T-helper 17 cell (primary cell): ENCODE measurements at places on chromosomes 2 and 18.
A peak's percentile ranks its signal among the peaks of the same experiment; 100 is the strongest.

DNA sequence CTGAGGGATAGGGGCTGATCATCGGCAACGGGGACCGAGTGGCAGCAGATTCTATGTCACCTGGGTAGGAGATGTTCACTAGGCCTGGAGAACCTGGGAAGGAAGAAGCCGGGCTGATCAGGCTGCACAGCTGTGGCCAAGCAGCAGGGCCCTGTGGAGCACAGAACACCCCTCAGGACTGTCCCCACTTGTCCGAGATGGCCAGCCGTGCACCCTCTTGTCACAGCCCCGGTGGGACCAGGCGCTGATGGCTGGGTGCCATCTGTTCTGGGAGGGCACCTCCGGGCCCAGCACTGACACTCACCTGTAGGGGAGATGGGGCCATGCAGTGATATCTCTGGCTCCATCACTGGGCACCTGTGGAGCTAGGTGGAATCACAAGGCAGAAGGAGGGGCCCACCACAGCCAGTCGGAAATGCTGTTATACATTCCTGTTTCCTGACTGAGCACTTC lies 217.9 kb upstream of the RAB6C start:
- H3K36me3 ChIP-seq = no peaks in the 10 kb centered on the region
- no peak overlapping the region for H3K4me3 ChIP-seq
- no peak for DNase-seq
- no peaks in the 10 kb centered on the region for H3K4me1 ChIP-seq

GRCh38 chr2:59662127-59662861 lies 891.2 kb downstream of the BCL11A start:
- no peak overlapping the region for H3K4me3 ChIP-seq
- no peaks in the 10 kb centered on the region for H3K36me3 ChIP-seq
- no peak overlapping the region for H3K27ac ChIP-seq
- H3K27me3 ChIP-seq = no peaks in the 10 kb centered on the region
- no peak for DNase-seq

DNA sequence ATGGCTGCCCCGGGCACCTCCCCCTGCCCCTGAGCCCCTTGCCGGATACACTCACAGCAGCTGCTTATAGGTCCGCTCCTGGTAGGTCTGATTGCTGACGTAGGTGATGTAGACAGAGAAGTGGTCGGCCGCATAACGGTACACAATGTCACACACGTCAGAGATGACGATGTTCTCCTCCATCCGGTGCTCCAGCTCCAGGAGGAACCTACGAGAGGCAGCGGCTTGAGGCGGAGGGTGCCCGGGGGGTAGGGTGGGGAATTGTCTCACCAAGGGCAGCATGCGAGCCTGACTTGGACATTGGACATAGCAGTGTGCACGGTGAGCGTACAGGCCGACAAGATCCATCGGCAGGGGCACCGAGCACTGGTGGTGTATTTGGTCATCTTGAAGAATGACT lies 22.8 kb downstream of the SNORC start:
- H3K27me3 ChIP-seq = peaks cover 41% of the 10 kb centered on the region
- H3K36me3 ChIP-seq = no peaks in the 10 kb centered on the region
- no peak for DNase-seq
- H3K4me1 ChIP-seq = peaks cover 6% of the 10 kb centered on the region

GRCh38 chr18:46621871-46622270 lies 35.1 kb downstream of the LOXHD1 start:
- H3K36me3 ChIP-seq = peaks cover 2% of the 10 kb centered on the region
- H3K27ac ChIP-seq = no peak overlapping the region
- DNase-seq = no peak
- H3K4me1 ChIP-seq = peaks cover 13% of the 10 kb centered on the region
- no peak overlapping the region for H3K4me3 ChIP-seq
- peaks cover 24% of the 10 kb centered on the region for H3K27me3 ChIP-seq

DNA sequence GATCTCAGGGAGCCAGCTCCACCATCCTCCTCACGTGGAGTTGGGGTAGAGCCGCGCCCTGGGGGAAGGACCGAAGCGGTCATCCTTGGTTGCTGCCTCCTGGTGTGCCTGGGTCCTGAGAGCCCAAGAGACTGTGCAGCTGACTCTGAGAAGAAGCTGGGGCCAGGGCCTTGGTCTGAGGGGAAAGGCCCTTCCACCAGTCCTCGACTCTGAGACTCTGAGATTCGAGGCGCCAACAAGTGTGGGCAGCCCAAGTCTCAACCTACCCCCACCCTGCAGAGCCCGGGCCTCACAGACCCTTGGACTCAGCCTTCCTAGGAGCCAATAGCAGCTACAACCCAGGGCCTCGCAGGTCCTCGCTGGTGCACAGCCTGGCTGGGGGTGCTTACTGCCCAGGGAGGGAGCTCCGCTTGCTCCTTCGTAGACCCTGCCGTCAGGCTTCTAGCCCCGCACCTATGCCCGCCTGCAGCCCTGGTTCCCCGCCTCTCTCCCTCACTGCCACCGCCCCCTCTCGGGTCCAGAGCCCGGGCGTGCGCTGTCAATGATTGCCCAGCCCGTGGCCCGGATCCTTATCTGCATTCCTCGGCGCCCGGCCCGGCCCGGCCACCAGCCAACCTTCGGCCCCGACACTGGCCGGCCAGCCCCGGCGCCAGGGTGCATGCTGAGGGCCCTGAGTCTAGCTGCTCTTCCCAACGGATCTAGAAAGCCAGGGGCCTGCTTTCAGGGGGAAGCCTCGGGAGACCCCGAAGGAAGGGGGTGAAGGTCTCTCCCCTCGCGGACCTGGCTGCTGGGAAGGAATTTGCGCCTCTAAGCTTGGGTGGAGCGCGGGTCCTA lies 2.0 kb downstream of the IHH start:
- peak overlapping the region; percentile 62 for H3K27ac ChIP-seq
- H3K4me3 ChIP-seq = peak overlapping the region; percentile 84
- H3K27me3 ChIP-seq = peaks cover 77% of the 10 kb centered on the region
- peaks cover 9% of the 10 kb centered on the region for H3K4me1 ChIP-seq
- H3K36me3 ChIP-seq = peaks cover 9% of the 10 kb centered on the region

- no peaks in the 10 kb centered on the region for H3K4me1 ChIP-seq
- no peaks in the 10 kb centered on the region for H3K36me3 ChIP-seq
- peaks cover 26% of the 10 kb centered on the region for H3K27me3 ChIP-seq
- no peak overlapping the region for H3K27ac ChIP-seq
- DNase-seq = no peak
- no peak overlapping the region for H3K4me3 ChIP-seq
These were observed 140.4 kb downstream of the CELF4 start for GRCh38 chr18:37425222-37425621.

GRCh38 chr18:830315-830901 lies 18.4 kb upstream of the YES1 start:
- H3K36me3 ChIP-seq = peaks cover 2% of the 10 kb centered on the region
- H3K27ac ChIP-seq = peak overlapping the region; percentile 53
- H3K27me3 ChIP-seq = no peaks in the 10 kb centered on the region
- DNase-seq = no peak

DNA sequence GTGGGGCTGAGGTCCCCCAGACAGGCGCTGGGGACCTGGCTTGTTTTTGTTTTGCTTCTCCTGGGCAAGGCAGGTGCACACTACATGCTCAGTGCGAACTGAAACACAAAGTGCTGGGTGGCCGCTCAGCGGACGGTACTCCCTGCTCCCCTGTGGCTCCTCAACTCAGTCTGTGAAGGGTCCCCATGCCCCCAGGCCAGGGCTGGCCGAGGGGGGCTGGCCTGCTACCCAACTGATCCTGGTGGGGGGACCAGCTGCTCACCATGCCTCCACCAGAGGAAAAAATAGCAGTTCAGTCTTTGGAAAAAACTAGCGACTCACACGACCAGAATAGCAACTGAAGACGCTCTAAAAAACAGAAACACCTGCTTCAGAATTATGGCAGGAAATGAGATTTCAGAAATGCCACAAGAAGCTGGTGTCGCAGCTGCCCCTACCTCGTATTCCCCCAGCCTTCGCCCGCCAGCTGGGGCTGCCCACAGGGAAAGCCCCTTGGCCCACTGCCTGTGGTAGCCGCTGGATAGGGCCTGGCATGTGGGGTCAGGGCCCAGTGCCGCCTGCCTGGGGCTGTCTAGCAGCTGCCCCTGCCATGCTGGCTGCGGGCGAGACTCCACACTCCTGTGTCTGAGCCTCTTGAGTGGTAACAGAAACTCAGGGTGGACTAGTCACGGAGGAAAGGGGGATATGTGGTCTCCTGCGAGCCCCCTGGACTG lies 43.7 kb downstream of the MEX3C start:
- peaks cover 20% of the 10 kb centered on the region for H3K4me1 ChIP-seq
- no peaks in the 10 kb centered on the region for H3K27me3 ChIP-seq
- DNase-seq = peak; percentile 29
- H3K36me3 ChIP-seq = no peaks in the 10 kb centered on the region
- peak overlapping the region; percentile 90 for H3K4me3 ChIP-seq

- peaks cover 69% of the 10 kb centered on the region for H3K27me3 ChIP-seq
- no peak for DNase-seq
- no peak overlapping the region for H3K27ac ChIP-seq
- peaks cover 14% of the 10 kb centered on the region for H3K4me1 ChIP-seq
These were observed 3.5 kb upstream of the B3GNT7 start for GRCh38 chr2:231391981-231392380.

GRCh38 chr2:14540015-14540414 lies 92.5 kb upstream of the LRATD1 start:
- no peaks in the 10 kb centered on the region for H3K27me3 ChIP-seq
- H3K4me1 ChIP-seq = no peaks in the 10 kb centered on the region
- no peak overlapping the region for H3K27ac ChIP-seq

- no peak overlapping the region for H3K4me3 ChIP-seq
- no peaks in the 10 kb centered on the region for H3K27me3 ChIP-seq
- no peak overlapping the region for H3K27ac ChIP-seq
These were observed 8.3 kb upstream of the GAL3ST2 start for GRCh38 chr2:241768251-241768711.

DNA sequence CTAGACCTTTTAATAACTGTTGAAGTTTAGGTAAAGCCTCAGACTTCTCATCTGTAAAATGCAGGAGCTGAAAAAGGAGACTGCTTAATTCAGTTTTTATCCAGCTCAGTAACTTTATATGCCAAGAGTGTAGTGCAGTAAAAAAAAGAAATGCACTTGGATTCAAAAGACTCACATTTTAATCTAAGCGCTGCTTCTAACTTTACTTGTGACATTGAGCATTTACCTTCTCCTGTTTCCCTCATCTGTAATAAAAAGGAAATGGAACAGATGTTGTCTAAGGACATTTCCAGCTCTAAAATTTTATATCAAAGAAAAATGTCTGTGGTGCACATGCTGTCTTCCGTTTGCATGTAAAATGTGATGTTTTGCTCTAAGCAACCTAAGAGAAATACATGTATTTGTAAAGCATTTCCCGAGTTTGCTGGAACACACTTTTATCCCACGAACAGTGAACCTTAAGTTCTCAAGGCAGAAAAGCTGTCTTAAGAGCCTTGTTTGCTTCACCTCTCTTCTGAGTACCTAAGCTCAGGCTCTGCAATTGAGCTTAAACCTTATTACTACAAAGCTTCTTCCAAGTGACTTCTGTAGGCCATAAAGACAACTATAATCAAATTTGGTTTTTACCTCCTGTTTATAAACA lies 24.2 kb upstream of the TANK start:
- peaks cover 28% of the 10 kb centered on the region for H3K4me1 ChIP-seq
- peaks cover 2% of the 10 kb centered on the region for H3K36me3 ChIP-seq
- H3K4me3 ChIP-seq = peak overlapping the region; percentile 94
- H3K27ac ChIP-seq = peak overlapping the region; percentile 99
- no peaks in the 10 kb centered on the region for H3K27me3 ChIP-seq

DNA sequence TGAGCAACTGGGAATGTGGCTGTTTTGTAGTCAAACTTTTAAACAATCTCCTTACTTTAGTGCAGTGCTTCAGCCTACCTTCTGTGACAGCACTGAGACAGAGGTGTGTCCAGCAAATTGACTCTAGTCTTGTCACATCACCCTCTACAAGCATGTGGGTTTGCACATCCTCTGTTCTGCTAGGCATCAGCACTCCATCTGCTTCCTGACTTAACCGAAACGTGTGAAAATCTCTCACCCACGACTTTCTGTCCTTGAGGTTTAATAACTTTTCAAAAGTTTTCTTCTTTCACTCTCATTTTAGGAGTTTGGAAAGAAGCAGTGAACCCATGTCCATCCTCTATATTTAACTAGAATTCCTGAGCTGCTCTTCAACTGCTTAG lies 42.6 kb downstream of the TTR start:
- H3K27ac ChIP-seq = no peak overlapping the region
- H3K36me3 ChIP-seq = no peaks in the 10 kb centered on the region
- no peak for DNase-seq
- peaks cover 31% of the 10 kb centered on the region for H3K27me3 ChIP-seq

- DNase-seq = peak; percentile 32
- H3K36me3 ChIP-seq = peaks cover 4% of the 10 kb centered on the region
- H3K27me3 ChIP-seq = no peaks in the 10 kb centered on the region
- H3K27ac ChIP-seq = peak overlapping the region; percentile 98
- H3K4me3 ChIP-seq = peak overlapping the region; percentile 98
These were observed 809 bp downstream of the DBI start for GRCh38 chr2:119367472-119368099.

GRCh38 chr2:145849466-145849865 lies 1329.5 kb upstream of the ZEB2 start:
- no peaks in the 10 kb centered on the region for H3K4me1 ChIP-seq
- H3K27ac ChIP-seq = no peak overlapping the region
- no peak for DNase-seq
- H3K4me3 ChIP-seq = no peak overlapping the region

GRCh38 chr2:205860181-205860580 lies 177.9 kb downstream of the NRP2 start:
- H3K27me3 ChIP-seq = peaks cover 60% of the 10 kb centered on the region
- no peaks in the 10 kb centered on the region for H3K36me3 ChIP-seq
- no peak overlapping the region for H3K4me3 ChIP-seq
- no peak overlapping the region for H3K27ac ChIP-seq

GRCh38 chr2:105442056-105442455 lies 43.2 kb upstream of the FHL2 start:
- DNase-seq = no peak
- H3K27me3 ChIP-seq = peaks cover 56% of the 10 kb centered on the region
- peaks cover 2% of the 10 kb centered on the region for H3K4me1 ChIP-seq

GRCh38 chr2:226378753-226379705 lies 420.6 kb downstream of the IRS1 start:
- H3K4me3 ChIP-seq = no peak overlapping the region
- peaks cover 3% of the 10 kb centered on the region for H3K27me3 ChIP-seq
- no peak for DNase-seq
- no peaks in the 10 kb centered on the region for H3K36me3 ChIP-seq
- no peaks in the 10 kb centered on the region for H3K4me1 ChIP-seq
- H3K27ac ChIP-seq = no peak overlapping the region

GRCh38 chr2:241001413-241002274 lies 3.2 kb downstream of the SNED1 start:
- H3K36me3 ChIP-seq = peaks cover 7% of the 10 kb centered on the region
- no peak for DNase-seq
- H3K27ac ChIP-seq = no peak overlapping the region
- H3K27me3 ChIP-seq = peaks cover 21% of the 10 kb centered on the region
- H3K4me3 ChIP-seq = peak overlapping the region; percentile 7
- H3K4me1 ChIP-seq = peaks cover 9% of the 10 kb centered on the region

DNA sequence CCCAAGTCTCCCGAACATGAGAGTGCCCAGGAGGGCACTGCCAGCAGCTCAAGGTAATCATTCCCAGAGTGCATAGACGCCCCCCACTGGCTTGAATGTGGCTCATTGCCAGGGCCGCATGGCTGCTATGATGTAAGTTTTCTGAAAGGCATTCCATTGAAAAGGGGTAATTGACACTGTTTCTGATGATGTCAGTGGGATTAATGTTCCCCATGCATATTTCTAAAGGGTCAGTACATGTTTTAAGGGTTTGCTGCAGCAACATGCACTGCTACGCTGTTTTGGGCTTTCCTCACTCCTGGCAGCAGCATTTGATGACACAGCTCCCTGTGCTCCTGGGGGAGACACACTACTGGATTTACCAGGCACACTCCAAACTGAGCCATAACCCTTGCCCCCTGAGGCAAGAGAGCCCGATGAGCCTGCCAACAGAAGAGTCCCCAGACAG lies 36.7 kb downstream of the KIAA2012 start:
- H3K27me3 ChIP-seq = peaks cover 50% of the 10 kb centered on the region
- no peak overlapping the region for H3K4me3 ChIP-seq
- DNase-seq = no peak
- H3K27ac ChIP-seq = no peak overlapping the region

- peaks cover 53% of the 10 kb centered on the region for H3K4me1 ChIP-seq
- H3K27me3 ChIP-seq = no peaks in the 10 kb centered on the region
- H3K27ac ChIP-seq = peak overlapping the region; percentile 99
These were observed 1.2 kb downstream of the TGOLN2 start for GRCh38 chr2:85326406-85327159.
